Dermis blood vessel endothelial cell (primary cell): ENCODE measurements at places on chromosomes 3 and 15.

DNA sequence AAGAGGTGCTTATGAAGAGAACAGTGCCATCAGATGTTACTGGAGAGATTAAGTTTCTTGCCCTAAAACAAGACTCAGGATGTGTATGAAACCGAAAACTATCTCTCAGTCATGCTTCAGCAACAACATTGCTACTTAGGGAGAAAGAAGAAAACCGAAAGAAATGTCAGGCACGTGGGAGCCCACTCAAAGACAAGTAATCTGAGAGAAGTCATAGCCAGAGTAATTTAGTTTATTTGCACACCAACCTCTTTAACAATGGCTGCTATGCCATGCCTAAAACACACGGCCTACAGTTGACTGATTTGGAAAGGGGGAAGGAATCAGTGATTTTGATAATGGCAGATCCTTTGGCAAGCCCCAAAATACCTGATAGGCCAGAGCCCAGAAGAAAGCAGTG is 162.9 kb downstream of the TIGIT start:
- DNase-seq, result no peak

- DNase-seq, result peak; percentile 78
Observed at GRCh38 chr3:124429129-124429815, 301.0 kb upstream of the UMPS start.

DNA sequence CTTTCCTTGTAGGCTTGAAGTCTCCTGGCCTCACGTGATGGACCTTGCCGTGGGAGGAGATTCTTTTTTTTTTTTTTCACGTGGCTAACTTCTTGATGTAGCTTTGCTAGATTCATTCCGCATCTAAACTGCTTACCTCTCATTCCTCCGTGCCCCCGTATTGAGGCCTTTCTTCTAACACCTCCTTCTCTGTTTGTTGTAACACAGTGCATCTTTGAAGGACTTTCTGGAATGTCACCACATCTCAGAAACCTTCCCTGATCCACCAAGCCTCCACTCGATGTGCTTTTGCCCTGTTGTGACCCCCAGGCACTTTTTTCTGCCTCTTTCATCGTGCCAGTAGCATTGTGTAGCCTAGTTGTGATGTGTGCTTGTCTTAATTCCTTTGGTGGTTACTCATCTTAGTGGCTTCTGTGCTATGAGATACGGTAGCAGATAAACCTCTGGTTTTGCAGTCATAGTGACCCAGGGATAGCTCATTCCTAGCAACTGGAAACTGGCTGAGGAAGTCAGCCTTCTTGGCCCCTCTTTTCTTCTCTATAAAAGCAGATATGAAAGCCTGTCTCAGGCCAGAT is 1.6 kb upstream of the BNC1 start:
- DNase-seq, result peak; percentile 27

DNA sequence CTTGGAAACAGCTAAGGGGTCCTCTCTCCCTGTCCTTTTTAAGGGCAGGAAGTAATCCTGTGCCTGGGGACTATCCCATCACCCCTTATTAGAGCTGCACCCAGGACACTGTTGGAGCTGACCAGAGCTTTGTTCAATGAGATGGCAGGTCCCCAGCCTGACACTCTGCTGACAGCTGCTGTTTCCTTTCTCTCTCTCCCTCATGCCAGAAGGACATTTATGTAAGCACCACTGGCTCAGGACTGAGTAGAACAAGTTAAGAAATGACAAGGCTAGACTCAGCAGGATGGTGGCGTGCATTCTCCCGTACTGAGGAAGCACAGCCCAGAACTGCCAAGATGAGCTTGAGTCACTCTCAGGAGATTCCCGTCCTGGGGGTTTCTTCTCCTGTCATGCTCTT is 17.3 kb downstream of the GJD2 start:
- no peak for DNase-seq

DNA sequence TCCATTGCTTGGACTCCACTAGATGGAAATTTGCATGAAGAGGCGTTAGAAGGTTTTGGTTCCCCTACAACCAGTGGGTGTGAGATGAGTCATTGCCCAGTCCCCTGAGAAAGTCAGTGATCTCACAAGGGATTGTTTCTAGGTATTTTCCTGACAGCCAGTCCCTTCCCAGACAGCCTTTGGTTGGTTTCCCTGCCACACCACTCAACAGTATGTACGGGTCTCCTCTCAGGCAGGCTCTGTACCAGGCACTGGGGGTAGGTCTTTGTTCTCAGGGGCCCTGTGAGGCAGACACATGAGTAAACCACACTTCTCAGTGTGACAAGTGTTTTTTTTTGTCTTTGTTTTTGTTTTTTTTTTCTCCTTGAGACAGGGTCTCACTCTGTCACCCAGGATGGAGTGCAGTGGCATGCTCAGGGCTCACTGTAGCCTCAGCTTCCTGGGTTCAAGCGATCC is 4.0 kb downstream of the LAMP3 start:
- peak; percentile 74 for DNase-seq
